ENCODE measurements at places on chromosomes 7 and 10. TPM values are rescaled to one million over a fixed set of nuclear protein-coding genes. Genes with fewer than 3 reads are reported as not detected.
A peak's percentile ranks its signal among the peaks of the same experiment; 100 is the strongest.

- no peaks in the 10 kb centered on the region for H3K36me3 ChIP-seq
- H3K4me3 ChIP-seq, result no peak overlapping the region
These were observed 7.3 kb downstream of the LRRN3 start for GRCh38 chr7:111098011-111098925.

DNA sequence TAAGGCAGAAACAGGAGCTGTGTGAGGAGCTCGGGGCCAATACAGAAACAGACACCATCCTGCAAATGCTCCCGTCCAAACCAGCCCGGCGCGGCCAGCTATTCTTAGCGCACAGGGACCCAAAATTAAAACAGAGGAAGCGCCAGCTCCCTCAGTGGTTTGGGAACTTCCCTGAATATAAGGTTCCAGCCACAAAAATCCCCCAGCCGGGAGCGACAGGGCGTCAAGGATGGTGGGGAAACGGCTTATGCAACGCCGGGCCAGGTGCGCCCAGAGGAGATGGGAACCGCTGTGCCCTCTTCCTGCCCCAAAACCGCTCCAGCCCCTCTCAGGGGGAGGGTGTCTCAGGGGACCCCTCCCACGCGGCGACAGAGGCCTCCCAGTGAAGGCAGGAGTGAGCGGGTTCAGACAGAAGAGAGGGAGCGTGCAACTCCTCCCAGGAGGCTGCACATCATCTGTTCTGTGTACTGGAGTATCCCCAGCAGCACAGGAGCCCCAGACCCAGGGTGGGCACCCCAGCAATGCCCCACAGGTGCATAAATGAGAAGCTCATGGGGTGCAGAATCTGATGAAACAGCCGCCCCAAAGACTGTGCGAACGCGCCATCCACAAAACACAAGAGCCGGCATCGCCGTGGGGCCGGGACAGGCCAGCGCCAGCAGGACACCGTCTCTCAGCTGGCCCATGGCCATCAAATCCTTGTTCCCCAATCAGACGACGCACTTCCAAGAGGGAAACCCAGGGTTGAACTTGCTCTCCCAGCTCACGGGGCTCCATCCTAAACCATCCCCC is 73.9 kb upstream of the PDGFA start:
- H3K36me3 ChIP-seq, result no peaks in the 10 kb centered on the region
- no peaks in the 10 kb centered on the region for H3K4me1 ChIP-seq
- DNase-seq, result no peak
- no peak overlapping the region for H3K27ac ChIP-seq
- H3K27me3 ChIP-seq, result no peaks in the 10 kb centered on the region

GRCh38 chr7:17560516-17560915 is 262.1 kb downstream of the AHR start:
- no peak overlapping the region for H3K4me3 ChIP-seq
- H3K4me1 ChIP-seq, result no peaks in the 10 kb centered on the region
- H3K27me3 ChIP-seq, result no peaks in the 10 kb centered on the region
- H3K27ac ChIP-seq, result no peak overlapping the region

GRCh38 chr7:18890885-18891621 is 226.4 kb downstream of the TWIST1 start:
- H3K27ac ChIP-seq, result no peak overlapping the region
- H3K36me3 ChIP-seq, result no peaks in the 10 kb centered on the region
- no peaks in the 10 kb centered on the region for H3K4me1 ChIP-seq
- no peak overlapping the region for H3K4me3 ChIP-seq

GRCh38 chr7:27153526-27153925 is 1.1 kb upstream of the HOXA3 start:
- no peaks in the 10 kb centered on the region for H3K36me3 ChIP-seq
- peak; percentile 5 for DNase-seq
- H3K4me3 ChIP-seq, result no peak overlapping the region
- peaks cover 3% of the 10 kb centered on the region for H3K4me1 ChIP-seq

- no peaks in the 10 kb centered on the region for H3K27me3 ChIP-seq
- H3K4me1 ChIP-seq, result peaks cover 19% of the 10 kb centered on the region
- H3K36me3 ChIP-seq, result no peaks in the 10 kb centered on the region
- DNase-seq, result no peak
- peak overlapping the region; percentile 88 for H3K4me3 ChIP-seq
These were observed 1.0 kb downstream of the CCDC186 start for GRCh38 chr10:114172776-114173602.

GRCh38 chr7:69531050-69531449 is 67.2 kb upstream of the AUTS2 start:
- H3K36me3 ChIP-seq, result no peaks in the 10 kb centered on the region
- H3K27ac ChIP-seq, result no peak overlapping the region
- no peaks in the 10 kb centered on the region for H3K4me1 ChIP-seq
- H3K27me3 ChIP-seq, result no peaks in the 10 kb centered on the region
- H3K4me3 ChIP-seq, result no peak overlapping the region

DNA sequence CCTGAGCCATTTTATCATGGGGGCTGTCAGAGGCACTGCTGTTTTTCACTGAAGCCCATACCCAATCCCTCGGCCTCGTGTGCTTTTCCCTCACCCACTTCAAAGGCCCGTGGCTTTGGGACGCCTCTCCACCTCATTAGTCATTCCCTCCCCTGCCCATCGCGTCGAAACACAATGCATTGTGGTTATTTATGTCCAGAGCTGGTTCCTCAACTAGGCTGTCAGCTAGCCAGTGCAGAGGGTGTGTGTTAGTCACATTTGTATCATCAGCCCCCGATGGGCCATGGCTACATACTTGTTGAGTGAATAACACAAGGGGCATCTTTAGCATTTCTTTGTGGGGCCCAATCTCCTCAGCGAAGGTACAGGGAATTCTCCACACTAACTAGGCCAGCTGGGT is 3.8 kb upstream of the CRCP start:
- H3K4me3 ChIP-seq, result no peak overlapping the region
- H3K27ac ChIP-seq, result no peak overlapping the region
- H3K27me3 ChIP-seq, result no peaks in the 10 kb centered on the region
- no peaks in the 10 kb centered on the region for H3K36me3 ChIP-seq
- H3K4me1 ChIP-seq, result no peaks in the 10 kb centered on the region

DNA sequence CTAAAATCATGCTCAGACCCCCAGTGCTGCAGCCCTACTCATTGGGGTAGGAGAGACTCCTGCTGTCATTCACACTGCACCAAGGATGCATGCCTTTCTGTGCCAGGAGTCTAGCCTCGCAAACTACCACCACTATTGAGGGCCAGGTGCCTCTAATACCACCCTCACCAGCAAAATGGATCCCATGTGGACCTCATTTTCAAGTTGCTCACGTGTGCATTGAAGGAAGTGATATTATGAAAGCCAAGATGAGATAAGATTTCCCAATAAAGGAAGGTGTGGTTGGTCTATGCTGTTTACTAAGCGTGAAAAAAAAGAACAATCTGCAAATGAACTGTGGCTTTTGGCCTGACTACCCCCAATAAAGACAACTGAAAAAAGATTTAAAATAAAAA is 7.2 kb upstream of the LAMTOR4 start:
- H3K36me3 ChIP-seq, result no peaks in the 10 kb centered on the region
- no peak overlapping the region for H3K4me3 ChIP-seq
- DNase-seq, result no peak
- no peaks in the 10 kb centered on the region for H3K27me3 ChIP-seq
- no peak overlapping the region for H3K27ac ChIP-seq

DNA sequence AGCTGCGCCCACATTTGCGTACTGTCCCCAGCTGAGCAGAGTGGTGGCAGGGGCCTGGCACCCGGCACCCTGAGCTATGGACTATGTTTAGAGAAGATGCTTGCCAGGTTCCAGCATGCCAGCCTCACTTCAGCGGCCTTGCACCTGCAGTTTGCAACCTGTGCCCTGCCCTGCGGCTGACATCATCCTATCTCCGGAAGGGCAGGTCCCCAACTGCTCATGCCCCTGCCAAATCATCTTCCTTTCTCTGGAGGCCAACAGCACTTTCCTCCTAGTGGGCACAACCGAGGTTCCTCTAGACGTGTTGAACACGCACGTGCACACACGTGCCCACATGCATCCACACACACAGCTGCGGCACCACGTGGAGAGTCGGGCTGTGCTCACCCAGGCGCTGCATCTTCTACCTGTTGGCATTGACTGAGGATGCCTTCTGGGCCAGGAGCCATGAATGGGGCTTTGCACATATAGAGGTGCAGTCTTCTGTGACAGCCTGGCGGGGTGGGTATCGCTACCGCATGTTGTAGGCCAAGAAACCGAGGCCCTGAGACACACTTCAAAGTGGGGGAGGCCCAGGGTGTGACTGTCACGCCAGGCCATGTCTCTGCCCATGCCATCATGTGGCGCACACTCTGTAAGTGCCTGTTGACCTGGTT is 24.5 kb downstream of the CNPY1 start:
- no peak overlapping the region for H3K4me3 ChIP-seq
- peak; percentile 33 for DNase-seq
- H3K27ac ChIP-seq, result no peak overlapping the region
- no peaks in the 10 kb centered on the region for H3K27me3 ChIP-seq

GRCh38 chr10:110354322-110354766 is 49.6 kb upstream of the SMNDC1 start:
- no peak overlapping the region for H3K4me3 ChIP-seq
- H3K4me1 ChIP-seq, result peaks cover 8% of the 10 kb centered on the region
- no peak overlapping the region for H3K27ac ChIP-seq
- H3K36me3 ChIP-seq, result no peaks in the 10 kb centered on the region
- DNase-seq, result peak; percentile 85
- no peaks in the 10 kb centered on the region for H3K27me3 ChIP-seq

Gene PDE1C
- total RNA-seq, result 2.5 TPM

Gene AMZ1
- total RNA-seq, result not detected

Gene GPR37
- total RNA-seq, result 1.1 TPM

Gene PLCE1
- total RNA-seq, result 28.8 TPM

Data from Peyer's patch (tissue), 4 donors.